H54 (cell line): ENCODE measurements at places on chromosomes 11 and 22.

DNA sequence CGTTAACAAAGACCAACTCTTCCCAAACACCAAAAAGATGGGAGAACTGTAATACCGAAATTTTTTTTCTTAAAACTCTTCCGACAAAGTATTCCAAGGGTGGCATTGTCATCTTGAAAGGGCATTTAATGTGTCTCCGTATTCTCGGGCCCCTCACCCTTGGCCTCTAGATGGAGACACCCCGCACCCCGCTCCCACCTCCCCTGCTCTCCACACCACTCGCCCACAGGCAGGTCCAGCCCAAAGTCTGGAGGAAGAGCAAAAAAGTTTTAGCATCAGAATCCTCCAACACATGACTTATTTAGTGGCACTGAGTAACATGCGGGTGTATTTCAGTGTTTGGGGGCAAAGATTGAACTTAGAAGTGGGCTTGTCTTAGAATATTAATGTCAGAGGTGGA lies 20.7 kb downstream of the SPATA19 start:
- DNase-seq: no peak

DNA sequence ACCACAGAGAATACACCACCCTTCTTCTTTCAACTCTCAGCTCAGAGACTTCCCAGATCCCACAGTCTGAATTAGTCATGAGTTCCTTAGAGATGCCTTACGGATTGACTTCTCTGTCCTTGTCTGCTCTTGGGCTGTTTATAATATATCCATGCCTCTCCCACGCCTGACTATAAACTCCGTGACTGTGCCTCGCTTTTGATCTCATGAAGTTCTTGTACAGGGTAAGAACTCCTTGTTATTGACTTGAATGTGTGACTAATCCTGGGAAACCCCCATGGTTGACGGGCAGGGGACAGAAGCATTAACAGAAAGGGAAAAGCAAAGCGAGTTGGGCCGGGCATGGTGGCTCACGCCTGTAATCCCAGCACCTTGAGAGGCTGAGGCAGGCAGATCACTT lies 62.4 kb upstream of the POU2AF1 start:
- no peak for DNase-seq

- no peak for DNase-seq
Measured at GRCh38 chr11:31487848-31488247, 21.6 kb downstream of the IMMP1L start.

GRCh38 chr11:102632026-102632425 lies 6.9 kb upstream of the MMP20 start:
- no peak for DNase-seq

DNA sequence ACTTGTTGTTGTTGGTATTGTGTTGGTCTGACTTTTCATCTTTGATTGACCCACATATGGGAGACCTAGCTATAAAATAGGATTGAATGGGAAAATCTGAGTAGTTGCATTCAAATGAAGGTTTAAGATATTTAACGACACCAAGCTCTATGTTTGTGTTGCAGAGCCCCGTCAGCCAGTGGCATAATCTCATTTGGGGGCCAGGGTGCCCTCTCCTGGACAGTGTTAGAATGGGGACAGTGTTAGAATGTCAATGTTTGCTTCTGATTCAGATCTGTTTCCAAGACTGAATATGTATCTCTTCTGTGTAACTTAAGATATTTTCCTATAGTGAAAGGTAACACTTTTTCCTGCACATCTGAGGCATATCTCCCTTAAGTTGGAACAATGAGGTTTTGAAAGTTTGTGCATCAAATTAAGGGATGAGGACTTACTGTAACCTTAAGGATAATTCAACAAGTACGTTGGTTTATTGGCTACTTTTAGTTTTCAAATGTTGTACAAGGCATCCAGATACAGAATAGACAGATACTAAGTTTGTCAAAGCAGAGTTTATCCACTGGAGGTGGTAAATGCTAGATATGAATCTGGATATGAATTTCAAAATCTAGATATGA lies 5.3 kb upstream of the OR52M1 start:
- DNase-seq: peak; percentile 25

- no peak for DNase-seq
Measured at GRCh38 chr22:50232481-50233151, 12.2 kb downstream of the TUBGCP6 start.

DNA sequence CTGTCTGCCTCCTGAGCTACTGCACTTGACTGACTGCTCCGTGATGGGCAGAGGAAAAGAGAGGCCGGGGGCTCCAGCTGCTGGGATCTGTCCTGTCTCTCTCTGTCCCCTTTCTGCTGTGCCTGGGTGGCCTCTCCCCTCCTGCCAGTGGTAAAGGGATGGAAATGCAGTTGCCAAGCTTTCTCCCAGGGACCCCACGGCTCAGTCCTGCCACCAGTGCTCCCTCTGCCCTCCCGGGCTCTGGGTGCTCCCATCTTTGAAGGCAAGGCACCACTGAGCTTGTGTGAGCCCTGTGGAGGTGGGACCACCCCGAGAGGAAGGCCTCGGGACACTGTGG lies 32.0 kb downstream of the NADSYN1 start:
- DNase-seq: no peak

DNA sequence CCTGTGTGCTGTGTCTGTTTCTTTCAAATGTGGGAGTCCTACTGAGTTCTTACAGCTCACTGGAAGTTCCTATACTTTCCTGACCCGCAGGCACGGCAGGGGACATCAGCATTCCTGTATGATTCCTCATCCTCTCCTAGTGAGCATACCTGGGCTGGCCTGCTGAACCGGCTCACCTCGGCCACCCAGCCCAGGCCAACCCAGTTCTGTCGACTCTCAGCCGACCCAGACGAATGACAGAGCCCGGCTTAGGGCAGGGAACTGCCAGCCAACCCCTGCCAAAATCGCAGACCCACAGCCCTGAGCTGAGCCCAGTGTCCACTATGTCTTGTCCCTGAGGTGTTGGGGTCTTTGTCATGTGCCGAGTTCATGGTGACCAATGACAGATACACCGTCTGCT lies 339.7 kb downstream of the BRD1 start:
- DNase-seq: peak; percentile 17

DNA sequence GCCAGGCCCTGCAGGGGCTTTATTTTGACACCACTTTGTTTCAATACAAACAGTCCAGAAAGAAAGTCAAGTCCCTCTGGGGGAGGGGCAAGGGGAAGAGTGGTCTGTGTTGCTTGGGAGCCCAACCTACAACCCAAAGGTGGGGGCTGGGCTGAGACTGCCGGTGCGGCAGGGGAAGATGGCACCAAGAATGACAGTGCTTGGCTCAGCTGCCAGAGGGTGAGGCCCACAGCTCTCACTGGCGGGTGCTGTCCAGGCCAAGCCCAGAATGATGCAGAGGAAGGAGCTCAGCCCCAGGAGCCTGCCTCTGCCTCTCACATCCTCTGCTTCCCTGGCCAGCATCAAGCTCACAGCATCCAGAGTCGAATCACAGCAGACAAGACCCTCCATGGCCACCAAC lies 12.4 kb downstream of the ARFGAP2 start:
- DNase-seq: no peak

GRCh38 chr11:48055292-48056132 lies 75.2 kb downstream of the PTPRJ start:
- no peak for DNase-seq

GRCh38 chr22:36027579-36027934 lies 1.1 kb downstream of the RBFOX2 start:
- DNase-seq: no peak

- DNase-seq: peak; percentile 62
Measured at GRCh38 chr22:35380537-35381423, at the start of gene HMOX1. TSS of gene HMOX1 (plus strand) at chr22:35381096. CDS start at chr22:35381174, 78 bp downstream.

GRCh38 chr11:5700421-5701054 lies 10.9 kb downstream of the TRIM22 start:
- DNase-seq: no peak

GRCh38 chr22:45885171-45885840 lies 91.7 kb downstream of the WNT7B start:
- no peak for DNase-seq

GRCh38 chr11:81979448-81979847 lies 754.2 kb downstream of the FAM181B start:
- DNase-seq: no peak

- no peak for DNase-seq
Measured at GRCh38 chr11:76772100-76772782, 10.9 kb upstream of the TSKU start.

DNA sequence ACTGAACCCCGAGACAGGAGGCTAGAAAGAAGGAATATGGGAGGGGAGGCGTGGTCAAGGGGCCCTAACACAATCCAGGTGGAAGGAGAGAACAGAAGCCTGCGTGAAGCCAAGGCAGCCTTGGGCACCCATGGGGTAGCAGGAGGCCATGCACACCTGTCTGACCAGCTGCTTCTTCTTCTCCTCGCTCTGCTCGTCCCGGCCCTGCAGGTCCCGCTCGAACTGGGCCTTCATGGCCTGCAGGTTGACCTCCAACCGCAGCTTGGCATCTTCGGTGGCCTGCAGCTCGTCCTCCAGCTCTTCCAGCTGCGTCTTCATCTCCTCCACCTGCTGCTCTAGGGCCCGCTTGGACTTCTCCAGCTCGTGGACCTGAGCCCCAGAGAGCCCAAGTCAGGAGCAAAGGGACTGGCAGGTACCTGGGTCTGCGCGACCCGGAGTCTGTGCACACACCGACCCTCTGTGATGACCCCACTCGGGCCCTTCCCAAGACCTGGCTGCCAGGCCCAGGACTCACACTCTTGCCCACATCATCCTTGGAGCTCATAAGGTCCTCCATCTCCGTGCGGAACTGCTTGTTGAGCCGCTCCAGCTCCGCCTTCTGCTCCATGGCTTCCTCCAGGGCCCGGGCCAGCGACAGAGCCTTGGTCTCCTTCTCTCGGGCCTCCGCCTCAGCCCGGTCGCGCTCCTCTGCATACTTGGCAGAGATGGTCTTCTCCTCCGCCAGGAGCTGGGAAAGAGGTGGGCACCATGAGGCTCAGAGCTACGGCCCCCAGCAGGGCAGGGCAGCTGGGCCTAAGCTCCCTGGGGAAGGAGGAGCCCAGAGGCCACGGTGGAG lies 35.9 kb downstream of the APOL1 start:
- no peak for DNase-seq

- no peak for DNase-seq
Measured at GRCh38 chr11:130846606-130847005, 69.7 kb downstream of the SNX19 start.

GRCh38 chr11:107706531-107706930 lies 5.3 kb downstream of the SLN start:
- DNase-seq: no peak

GRCh38 chr11:45320371-45320770 lies 34.2 kb upstream of the SYT13 start:
- no peak for DNase-seq

DNA sequence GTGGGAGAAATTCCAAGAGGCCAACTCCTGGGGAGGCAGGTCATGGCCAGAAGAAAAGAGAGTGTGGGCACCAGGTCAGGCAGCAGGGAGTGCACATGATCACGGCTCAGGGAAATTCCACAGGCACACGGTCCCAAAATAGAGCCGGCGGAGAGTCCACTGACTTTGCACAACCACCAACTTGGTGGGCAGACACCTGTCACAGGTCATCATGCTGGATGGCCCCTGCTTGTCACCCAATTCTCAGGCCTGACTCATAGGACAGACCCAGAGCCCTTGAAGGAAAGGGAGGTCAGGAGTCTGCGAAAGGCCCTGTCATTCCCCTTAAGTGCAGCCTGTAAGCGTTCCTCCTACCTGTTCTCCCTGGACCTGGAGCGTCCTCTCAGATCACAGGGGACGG lies 15.8 kb downstream of the APOL2 start:
- no peak for DNase-seq

- DNase-seq: no peak
Measured at GRCh38 chr11:76085270-76085669, 121.0 kb downstream of the WNT11 start.

DNA sequence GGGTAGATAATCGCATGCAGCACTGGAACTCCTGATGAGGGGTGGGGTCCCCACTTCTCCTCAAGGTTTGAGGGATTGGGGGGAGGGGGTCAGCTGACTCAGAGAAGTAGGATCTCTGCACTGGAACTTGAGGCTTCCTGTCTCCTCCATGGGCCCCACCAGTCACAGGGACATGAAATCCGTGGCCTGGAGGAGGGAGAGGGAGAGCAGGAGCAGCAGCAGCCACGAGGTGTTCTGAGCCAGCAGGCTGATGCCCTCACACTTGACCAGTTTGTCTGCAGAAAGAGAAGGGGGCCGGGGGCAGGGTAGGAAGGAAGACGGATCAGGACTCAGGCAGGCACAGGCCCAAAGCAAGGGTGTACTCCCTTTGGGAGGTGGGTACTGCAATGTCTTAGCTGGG lies 3.7 kb downstream of the THY1 start:
- DNase-seq: no peak

GRCh38 chr11:15091625-15092024 lies 18.2 kb downstream of the CALCB start:
- DNase-seq: no peak

GRCh38 chr22:25361899-25362214 lies 142.4 kb downstream of the CRYBB2 start:
- DNase-seq: no peak

GRCh38 chr22:46777609-46777970 lies 15.1 kb downstream of the TBC1D22A start:
- no peak for DNase-seq

- no peak for DNase-seq
Measured at GRCh38 chr11:67349457-67349856, 3.9 kb downstream of the POLD4 start.

DNA sequence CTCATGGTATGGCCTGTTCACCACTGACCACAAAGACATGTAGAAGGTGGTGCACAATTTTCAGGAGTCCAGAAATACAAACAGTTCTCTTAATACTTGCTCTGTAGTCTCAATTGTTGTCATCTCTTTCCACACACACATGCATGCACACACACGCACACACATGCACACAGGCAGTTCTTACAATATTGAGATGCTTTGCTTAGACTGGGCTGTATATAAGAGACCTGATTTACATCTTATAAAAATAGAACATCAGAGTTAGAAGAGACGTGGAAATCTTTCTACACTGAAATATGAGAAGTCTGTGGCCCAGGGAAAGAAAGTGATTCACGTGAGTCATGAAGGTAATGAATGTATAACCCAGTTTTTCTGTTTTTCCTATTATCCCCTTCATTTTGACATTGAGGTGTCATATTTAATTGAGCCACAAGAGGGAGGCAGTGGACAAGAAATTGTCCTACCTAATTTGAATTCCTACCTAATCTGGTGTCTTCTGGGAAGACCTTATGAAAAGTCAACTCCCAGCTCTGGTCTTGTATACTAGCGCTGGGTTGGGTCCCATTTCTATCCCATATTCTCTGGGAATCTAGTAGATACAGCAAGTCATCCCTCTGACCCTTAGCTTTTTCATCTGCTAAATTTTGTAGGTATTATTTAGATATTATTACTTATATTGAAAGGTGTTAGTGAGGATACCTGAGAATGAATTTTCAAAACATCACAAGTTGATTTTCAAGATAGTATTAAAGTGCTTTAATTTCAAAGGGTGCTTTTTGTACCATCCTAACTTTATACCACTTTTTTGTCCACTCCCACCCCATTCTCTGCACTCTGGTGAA lies 14.9 kb upstream of the MS4A4A start:
- peak; percentile 2 for DNase-seq

GRCh38 chr11:2443881-2444820 lies at the start of gene TRPM5:
TSS of gene TRPM5 (minus strand) at chr11:2444514. CDS start at chr11:2423036, 21,478 bp downstream.
- no peak for DNase-seq

DNA sequence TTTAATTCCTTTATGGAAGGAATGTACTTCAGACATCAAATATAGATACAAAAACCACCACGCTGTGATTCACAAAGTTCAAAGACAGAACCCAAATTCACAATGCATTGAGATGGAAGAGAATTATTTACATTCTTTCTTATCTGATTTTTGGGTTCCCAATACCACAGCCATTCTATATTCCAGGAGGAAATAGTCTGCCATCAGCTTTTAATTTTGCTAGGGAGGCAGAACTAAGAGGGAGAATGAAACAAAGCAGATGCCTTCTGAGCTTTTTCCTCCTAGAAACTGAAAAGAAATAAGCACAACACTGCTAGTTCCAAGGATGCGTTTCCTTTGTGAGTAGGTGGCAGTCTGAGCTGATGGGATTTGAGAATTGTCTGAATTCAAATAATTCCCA lies 283.0 kb upstream of the NARS2 start:
- no peak for DNase-seq
